ENCODE measurements at places on chromosomes 12 and 14.

DNA sequence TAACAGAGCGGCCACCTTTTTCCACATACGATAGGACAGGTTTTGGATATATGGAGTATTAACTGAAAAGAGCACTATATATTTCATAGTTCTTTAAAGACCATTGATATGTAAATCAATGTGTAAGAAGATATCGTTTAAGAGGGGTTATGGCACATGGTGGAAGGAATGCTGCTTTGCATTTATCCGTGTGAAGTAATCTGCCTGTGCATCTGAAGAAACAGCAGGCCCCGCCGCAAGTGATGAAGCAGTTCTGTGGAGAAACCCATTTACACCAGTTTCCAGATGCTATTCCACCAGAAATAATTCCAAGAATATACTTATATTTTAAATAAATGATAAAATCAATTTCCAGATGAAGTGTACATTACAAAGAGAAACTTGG lies 72.4 kb downstream of the BICD1 start:
- no peak for DNase-seq

- peak; percentile 49 for DNase-seq
These were observed 1318.4 kb downstream of the TMEM121 start for GRCh38 chr14:106844608-106845285.

GRCh38 chr14:50524060-50524459 lies 8.3 kb downstream of the MAP4K5 start:
- DNase-seq, result no peak

GRCh38 chr12:109586385-109587296 lies 13.0 kb downstream of the MVK start:
- DNase-seq, result no peak

DNA sequence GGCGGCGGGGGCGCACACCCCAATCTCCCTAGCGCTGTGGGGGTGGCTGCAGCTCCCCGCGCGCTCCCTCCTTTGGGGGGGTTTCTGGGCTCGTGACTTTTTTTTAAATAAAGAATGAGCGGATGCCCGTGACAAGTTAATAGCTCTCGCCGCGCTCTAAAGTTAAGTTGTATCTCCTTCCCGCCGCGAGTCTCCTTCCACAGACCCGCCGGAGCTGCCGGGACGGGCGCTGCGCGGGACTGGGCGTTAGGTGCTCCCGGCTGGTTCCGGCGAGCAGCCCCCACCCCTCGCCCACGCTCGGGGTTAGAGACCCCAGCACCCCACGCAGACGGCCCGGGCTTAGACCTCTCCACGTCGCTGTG lies 82.6 kb upstream of the HMGA2 start:
- DNase-seq, result no peak

Data from stimulated activated CD4-positive, alpha-beta T cell treated with anti-CD3 and anti-CD28 coated beads, Interleukin-1b, Interleukin-23, amount 100 ng/mL, for 48 hours (primary cell).